ENCODE measurements at places on chromosomes 1 and 21. TPM values are rescaled to one million over a fixed set of nuclear protein-coding genes. Genes with fewer than 3 reads are reported as not detected.
A peak's percentile ranks its signal among the peaks of the same experiment; 100 is the strongest.

The CD55 gene
- total RNA-seq, result 160 TPM

DNA sequence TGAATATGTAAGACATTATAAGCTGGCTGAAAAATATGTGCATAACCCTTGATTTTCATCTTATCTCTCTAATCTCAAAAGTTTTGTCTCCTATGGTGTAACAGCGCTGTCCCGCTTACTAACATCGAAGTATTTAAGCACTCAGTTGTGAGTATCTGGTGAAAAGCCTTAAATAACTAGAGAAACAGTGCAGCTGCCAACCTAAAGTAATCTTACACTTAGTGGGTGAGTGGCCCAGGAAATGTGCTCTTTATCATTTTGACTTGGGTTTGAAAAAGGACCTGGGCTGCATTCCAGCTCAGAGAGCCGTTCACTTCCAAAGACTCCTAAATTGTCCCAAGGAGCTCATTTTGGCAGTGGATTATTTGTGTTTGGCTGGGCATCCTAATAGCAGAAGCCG is 225.9 kb downstream of the SPATA17 start:
- peak; percentile 46 for DNase-seq

The C1orf74 gene
- total RNA-seq, result 2.5 TPM

GRCh38 chr1:223843934-223844786 is 1.6 kb downstream of the TP53BP2 start:
- DNase-seq, result no peak

The ABCA4 gene
- 1.00 TPM for total RNA-seq

- DNase-seq, result peak; percentile 66
Measured at GRCh38 chr1:159854116-159854692, 8.3 kb downstream of the VSIG8 start.

DNA sequence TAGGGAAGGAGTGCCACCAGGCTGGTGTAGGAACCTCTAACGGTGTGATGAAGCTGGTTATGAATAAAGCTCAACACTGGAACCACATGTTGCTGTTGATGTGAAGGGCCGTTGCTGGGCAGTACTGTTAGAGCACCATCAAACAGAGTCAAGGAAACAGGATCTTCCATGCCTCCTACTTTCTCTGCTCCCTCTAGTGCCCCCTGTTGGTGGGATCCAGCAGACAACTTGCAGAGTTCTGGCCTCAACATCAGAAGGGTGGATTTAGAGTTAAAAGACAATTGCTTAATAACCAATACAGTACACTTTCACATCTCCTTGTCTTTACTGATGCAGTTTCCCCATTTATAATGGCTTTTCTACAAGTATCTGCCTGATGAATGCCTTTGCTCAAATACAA is 336.4 kb downstream of the NTNG1 start:
- DNase-seq, result no peak

The TMEM50B gene
- 73.6 TPM for total RNA-seq

DNA sequence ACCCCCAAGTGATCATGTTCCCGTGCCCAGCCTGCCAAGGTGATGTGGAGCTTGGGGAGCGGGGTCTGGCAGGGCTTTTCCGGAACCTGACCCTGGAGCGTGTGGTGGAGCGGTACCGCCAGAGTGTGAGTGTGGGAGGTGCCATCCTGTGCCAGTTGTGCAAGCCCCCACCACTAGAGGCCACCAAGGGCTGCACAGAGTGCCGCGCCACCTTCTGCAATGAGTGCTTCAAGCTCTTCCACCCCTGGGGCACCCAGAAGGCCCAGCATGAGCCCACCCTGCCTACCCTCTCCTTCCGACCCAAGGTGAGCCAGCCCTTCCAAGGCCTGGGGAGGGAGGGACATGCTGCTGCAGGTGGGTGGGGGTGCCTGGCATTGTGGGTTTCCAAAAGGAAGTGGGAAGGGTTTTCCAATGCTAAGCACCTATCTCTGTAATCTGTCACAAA is 2.3 kb downstream of the TRIM46 start:
- no peak for DNase-seq

GRCh38 chr1:16215882-16216753 is 3.7 kb upstream of the ARHGEF19 start:
- peak; percentile 94 for DNase-seq

The S100A3 gene
- 3.0 TPM for total RNA-seq

The CLCA4 gene
- 0.11 TPM for total RNA-seq

DNA sequence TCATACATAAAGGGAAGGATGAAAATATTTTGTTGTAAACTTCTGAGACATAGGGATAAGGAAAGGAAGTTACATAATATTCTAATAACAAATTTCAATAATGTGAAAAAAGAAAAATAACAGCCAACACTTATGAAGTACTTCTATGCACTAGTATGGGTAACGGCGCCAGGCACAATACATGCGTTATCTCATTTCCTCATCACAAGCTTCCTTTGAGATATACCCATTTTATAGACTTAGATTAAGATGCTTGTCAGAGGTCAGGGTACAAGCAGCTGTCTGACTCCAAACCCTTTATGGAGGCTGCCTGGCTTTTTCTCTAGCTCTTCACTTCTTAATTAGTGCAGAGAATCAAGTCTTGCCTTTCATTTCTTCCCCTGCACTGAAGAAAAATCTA is 41.3 kb downstream of the TCP10L start:
- no peak for DNase-seq

DNA sequence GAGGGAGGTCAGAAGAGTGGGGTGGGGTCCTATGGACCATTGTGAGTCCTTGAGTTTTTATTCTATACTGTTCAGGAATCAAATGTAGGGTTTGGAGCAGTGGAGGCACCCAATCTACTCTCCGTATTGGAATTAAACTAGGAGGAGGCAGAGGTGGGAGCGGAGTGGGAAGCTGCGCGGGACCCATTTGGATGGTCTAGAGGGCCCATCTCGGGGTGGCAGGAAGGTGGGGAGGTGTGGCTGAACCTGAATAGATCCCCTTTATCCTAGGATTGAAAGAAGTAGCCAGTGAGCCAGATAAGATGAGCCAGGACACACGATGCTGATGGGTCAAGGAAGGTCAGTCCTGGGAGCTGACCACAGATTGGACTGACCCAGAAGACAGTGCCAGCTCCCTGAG is 325.8 kb downstream of the AJAP1 start:
- no peak for DNase-seq

- DNase-seq, result no peak
Measured at GRCh38 chr1:181972256-181972655, 89.3 kb downstream of the ZNF648 start.

- peak; percentile 23 for DNase-seq
Measured at GRCh38 chr1:118116909-118117308, 68.1 kb downstream of the SPAG17 start.

- no peak for DNase-seq
Measured at GRCh38 chr1:230143534-230143933, 76.5 kb downstream of the GALNT2 start.

- DNase-seq, result no peak
Measured at GRCh38 chr1:105122041-105122440, 1372.3 kb downstream of the AMY1C start.

All from lung (tissue), 17 donors.